ENCODE measurements at places on chromosomes 3 and 15. TPM values are rescaled to one million over a fixed set of nuclear protein-coding genes. Genes with fewer than 3 reads are reported as not detected.

DNA sequence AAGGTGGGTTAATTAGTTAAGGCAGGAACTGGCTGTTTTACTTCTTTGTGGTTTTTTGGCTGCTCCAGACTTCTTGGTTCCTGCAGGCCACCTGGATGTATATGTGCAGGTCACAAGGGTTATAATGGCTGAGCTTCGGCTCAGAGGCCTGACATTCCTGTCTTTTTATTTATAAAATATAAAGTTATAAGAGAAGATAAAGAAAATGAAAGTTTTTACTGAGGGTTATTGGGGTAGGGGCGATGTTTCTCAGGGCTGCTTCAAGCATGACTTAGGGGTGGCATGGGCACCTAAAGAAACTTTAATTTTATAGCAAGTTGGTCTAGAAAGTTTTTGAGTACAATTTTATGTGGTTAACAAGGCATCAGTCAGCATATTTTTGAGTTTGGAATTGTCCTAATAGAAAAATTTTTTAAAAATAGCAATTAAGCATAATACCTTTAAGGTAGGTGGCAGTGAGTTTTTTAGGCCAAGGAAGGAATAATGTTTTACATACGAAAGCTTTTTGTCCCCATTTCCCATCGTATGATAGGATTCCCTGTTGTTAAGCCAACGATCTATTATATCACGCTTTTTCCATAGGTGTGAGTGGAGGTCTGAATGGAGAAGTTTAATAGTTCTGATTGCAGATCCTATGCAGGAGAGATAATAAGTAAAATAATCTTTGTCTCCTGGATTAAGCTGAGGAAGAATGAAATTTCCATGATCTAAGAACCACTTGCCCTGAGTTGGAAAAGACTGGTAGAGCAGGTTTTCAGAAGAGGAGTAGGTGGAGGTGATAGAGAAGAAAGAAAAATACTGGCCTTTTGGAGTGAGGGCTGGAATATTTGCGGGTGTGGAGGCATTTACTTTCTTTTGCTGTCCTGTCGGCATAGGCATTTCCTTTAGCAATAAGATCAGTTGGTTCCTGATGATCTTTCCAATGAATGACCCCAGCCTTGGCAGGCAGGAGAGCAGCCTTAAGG is 10.1 kb downstream of the STRIT1 start:
- H3K36me3 ChIP-seq = no peaks in the 10 kb centered on the region
- H3K27ac ChIP-seq = no peak overlapping the region
- H3K4me1 ChIP-seq = peaks cover 6% of the 10 kb centered on the region

DNA sequence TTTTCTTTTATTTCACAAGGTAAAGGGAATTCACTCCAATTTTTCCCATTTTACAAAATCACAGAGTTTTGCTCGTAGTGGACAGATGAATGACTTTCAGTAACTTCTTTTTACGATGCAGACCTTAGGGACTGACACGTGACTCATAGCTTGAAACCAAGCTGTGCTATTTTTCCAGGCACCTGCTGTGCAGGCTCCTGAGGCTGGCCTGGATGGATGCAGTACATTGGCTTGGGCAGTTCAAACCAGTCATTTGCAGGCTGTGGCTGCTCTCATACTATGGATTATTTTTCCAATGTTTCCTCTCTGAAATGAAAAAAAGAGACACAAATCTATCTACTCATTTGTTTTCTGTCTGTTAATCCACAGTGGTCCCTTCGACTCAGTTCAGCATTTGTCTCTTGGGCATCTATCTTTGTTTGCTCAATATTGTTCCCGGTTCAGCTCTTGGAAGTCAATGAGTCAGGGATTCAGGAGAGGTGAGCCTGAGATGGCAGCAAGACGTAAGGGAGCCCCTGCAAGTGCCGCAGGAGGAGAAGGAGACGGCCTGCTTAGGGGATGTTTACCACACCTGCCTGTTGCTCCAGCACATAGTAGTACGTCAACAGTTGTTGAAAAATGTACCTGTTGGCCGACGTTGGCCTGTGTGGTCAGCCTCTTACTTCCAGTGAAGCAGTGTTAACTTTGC is 92.8 kb downstream of the SV2B start:
- no peaks in the 10 kb centered on the region for H3K4me1 ChIP-seq
- no peaks in the 10 kb centered on the region for H3K36me3 ChIP-seq
- no peaks in the 10 kb centered on the region for H3K27me3 ChIP-seq
- no peak for DNase-seq
- H3K27ac ChIP-seq = no peak overlapping the region

DNA sequence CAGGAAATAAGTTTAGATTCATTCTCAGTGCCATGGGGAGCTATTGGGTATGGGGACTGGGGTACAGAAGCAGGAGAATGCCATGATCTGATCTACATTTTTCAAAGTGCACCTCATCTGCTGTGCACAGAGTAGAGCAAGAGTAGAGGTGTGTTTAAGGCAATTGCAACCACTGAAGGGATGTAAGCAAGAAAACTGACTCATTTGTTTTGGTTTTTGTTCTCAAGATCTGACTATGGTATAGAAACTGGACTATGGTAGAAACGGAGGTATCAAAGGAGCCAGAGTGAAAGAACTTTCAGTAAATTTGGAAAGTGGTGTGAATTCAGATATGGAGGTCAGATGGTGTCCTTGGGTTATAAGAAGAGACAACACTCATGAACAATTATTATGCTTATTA is 86.2 kb upstream of the CMSS1 start:
- H3K36me3 ChIP-seq = no peaks in the 10 kb centered on the region
- H3K27ac ChIP-seq = no peak overlapping the region
- H3K27me3 ChIP-seq = no peaks in the 10 kb centered on the region
- DNase-seq = no peak
- no peak overlapping the region for H3K4me3 ChIP-seq

GRCh38 chr3:57080171-57080570 is 19.7 kb downstream of the SPATA12 start:
- no peaks in the 10 kb centered on the region for H3K4me1 ChIP-seq
- H3K36me3 ChIP-seq = no peaks in the 10 kb centered on the region
- DNase-seq = no peak
- H3K27me3 ChIP-seq = peaks cover 27% of the 10 kb centered on the region
- no peak overlapping the region for H3K4me3 ChIP-seq

- H3K27me3 ChIP-seq = no peaks in the 10 kb centered on the region
- H3K4me1 ChIP-seq = peaks cover 4% of the 10 kb centered on the region
- H3K27ac ChIP-seq = no peak overlapping the region
- H3K4me3 ChIP-seq = no peak overlapping the region
Measured at GRCh38 chr3:186069199-186069598, 39.7 kb downstream of the ETV5 start.

DNA sequence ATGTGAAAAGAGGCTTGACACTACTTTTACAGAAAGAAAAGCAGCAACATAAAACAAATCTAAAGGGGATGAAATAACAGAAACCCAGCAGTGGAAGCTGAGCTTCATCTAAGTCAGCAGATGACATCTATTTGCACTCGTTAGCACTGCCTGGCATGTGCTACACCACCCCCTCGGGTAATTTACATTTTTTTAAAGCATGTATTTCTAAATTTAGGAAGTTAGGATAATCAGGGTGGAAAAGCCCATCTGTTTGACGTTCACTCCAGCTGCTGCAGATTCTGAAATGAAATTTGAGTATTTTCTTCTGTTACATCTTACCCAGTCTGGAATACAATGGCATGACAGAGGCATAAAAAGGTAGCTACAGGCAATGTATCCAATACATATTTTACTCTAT is 20.7 kb downstream of the IGSF11 start:
- H3K4me3 ChIP-seq = no peak overlapping the region
- peaks cover 2% of the 10 kb centered on the region for H3K27me3 ChIP-seq
- H3K4me1 ChIP-seq = no peaks in the 10 kb centered on the region
- DNase-seq = no peak
- H3K36me3 ChIP-seq = no peaks in the 10 kb centered on the region

- no peaks in the 10 kb centered on the region for H3K36me3 ChIP-seq
- no peaks in the 10 kb centered on the region for H3K27me3 ChIP-seq
- H3K4me3 ChIP-seq = no peak overlapping the region
- DNase-seq = peak; percentile 63
Measured at GRCh38 chr3:107683447-107683846, 160.7 kb downstream of the BBX start.

GRCh38 chr15:50633653-50634052 is 52.9 kb downstream of the TRPM7 start:
- H3K4me3 ChIP-seq = no peak overlapping the region
- no peaks in the 10 kb centered on the region for H3K4me1 ChIP-seq
- DNase-seq = peak; percentile 25
- H3K36me3 ChIP-seq = peaks cover 33% of the 10 kb centered on the region

- no peaks in the 10 kb centered on the region for H3K27me3 ChIP-seq
- 0 out of 2 replicates have a peak overlapping the region, but pooled peaks have one; percentile 1 for H3K27ac ChIP-seq
- H3K4me3 ChIP-seq = no peak overlapping the region
- H3K4me1 ChIP-seq = peaks cover 5% of the 10 kb centered on the region
Measured at GRCh38 chr3:160169139-160169976, 55.9 kb upstream of the C3orf80 start.

DNA sequence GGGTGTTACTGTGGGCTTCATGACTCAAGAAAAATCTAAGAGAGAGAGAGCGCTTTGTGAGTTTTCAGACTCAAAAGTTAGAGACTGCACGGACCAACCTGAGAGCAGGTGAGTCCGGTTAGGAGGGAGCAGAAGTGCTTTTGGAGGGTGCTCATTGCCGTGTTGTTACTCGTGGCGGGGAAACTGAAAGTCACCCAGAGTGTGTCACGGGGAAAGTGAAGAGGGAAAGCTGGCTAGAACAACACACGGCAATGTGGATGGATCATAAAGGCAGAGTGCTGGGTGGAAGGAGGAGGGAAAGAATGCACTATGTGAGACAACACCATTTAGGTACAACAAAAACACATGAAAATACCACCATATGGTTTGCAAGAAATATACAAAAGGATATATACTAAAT is 112.3 kb downstream of the BDH1 start:
- no peaks in the 10 kb centered on the region for H3K36me3 ChIP-seq
- H3K27ac ChIP-seq = no peak overlapping the region
- H3K27me3 ChIP-seq = peaks cover 52% of the 10 kb centered on the region
- no peaks in the 10 kb centered on the region for H3K4me1 ChIP-seq
- DNase-seq = no peak
- H3K4me3 ChIP-seq = no peak overlapping the region

GRCh38 chr3:185961675-185962232 is 23.9 kb upstream of the TRA2B start:
- peaks cover 6% of the 10 kb centered on the region for H3K4me1 ChIP-seq
- H3K36me3 ChIP-seq = no peaks in the 10 kb centered on the region
- DNase-seq = no peak
- no peak overlapping the region for H3K4me3 ChIP-seq

DNA sequence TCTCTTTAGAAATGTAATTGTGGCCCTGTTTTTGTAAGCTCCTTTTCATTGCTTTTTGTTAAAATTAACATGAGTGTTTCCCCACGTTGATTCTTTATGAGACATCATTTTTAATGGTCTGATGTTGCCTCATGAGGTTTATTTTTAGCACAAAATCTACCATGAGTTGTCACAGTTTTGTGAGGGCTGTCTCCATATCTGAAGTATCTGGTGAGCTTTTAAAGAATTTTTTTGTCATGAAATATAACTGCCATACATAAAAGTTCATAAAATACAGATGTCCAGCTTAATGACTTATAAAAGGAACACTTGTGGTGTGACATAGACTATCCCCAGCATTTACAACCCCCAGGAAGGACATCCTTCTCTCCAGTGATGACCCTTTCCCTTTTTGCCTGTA is 34.3 kb upstream of the CEMIP start:
- peaks cover 8% of the 10 kb centered on the region for H3K36me3 ChIP-seq
- no peaks in the 10 kb centered on the region for H3K27me3 ChIP-seq
- H3K4me3 ChIP-seq = no peak overlapping the region
- peak; percentile 60 for DNase-seq

- no peaks in the 10 kb centered on the region for H3K27me3 ChIP-seq
- peak; percentile 37 for DNase-seq
- peaks cover 4% of the 10 kb centered on the region for H3K36me3 ChIP-seq
- H3K27ac ChIP-seq = no peak overlapping the region
- no peak overlapping the region for H3K4me3 ChIP-seq
Measured at GRCh38 chr3:4406746-4407568, 60.1 kb downstream of the SUMF1 start.

GRCh38 chr15:40549894-40550293 is 14.9 kb downstream of the CCDC32 start:
- H3K4me3 ChIP-seq = no peak overlapping the region
- H3K27ac ChIP-seq = no peak overlapping the region
- no peaks in the 10 kb centered on the region for H3K4me1 ChIP-seq
- no peaks in the 10 kb centered on the region for H3K27me3 ChIP-seq
- no peak for DNase-seq

- no peak overlapping the region for H3K4me3 ChIP-seq
- no peaks in the 10 kb centered on the region for H3K4me1 ChIP-seq
- H3K36me3 ChIP-seq = no peaks in the 10 kb centered on the region
- H3K27me3 ChIP-seq = peaks cover 13% of the 10 kb centered on the region
- H3K27ac ChIP-seq = no peak overlapping the region
Measured at GRCh38 chr3:189947948-189948723, 172.6 kb downstream of the P3H2 start.

DNA sequence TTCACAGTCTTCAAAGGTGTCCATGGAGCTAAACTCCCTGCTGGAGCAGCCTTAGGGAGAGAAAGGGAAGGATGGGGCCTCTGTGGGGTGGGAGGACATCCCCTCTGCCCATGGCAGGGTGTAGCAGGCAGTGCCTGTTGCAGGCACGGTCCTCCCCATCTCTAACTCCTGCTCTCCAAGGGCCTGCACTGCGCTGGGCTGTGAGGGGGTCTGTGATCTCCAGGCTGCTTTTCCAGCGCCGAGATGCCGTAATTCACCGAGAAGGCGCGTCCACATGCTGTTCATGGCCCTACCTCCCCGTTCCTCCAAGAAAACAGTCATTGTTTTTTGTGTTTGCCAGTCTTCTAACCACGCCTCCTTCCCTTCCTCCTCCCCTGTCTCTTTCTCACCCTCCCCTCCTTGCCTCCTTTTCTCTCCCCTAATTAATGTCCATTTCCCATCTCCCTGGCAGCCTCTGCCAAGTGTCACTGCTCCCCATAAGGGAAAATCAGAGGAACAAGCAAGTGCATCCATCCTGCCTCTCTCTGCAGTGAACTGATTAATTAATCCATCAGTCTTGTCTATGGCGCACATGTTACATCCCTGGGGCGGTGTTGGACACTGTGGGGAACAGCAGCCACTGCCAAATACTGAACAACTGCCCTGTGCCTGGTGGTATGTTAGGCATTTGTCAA is 17.7 kb upstream of the LAMP3 start:
- H3K4me1 ChIP-seq = peaks cover 1% of the 10 kb centered on the region
- H3K27ac ChIP-seq = no peak overlapping the region
- no peak overlapping the region for H3K4me3 ChIP-seq

DNA sequence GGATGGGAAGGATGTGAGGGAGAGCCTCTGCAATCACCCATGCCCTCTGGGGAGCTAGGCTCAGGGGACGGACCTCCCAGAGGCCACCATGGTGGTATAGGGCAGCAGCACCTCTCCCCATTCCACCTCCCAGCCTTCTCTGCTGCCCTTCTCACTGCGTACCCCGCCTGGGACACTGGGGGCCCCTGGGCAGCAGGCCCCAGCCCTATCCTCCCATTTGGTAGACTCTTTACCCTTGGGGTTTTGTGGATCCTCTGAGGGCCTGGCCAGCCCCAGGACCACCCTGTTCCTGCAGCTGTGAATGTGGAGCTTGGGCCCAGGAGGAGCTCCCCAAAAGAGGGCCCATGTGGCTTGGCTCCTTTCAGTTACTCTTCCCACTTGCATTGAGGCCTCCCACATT is 131.9 kb downstream of the DNAJB8 start:
- no peak for DNase-seq
- no peak overlapping the region for H3K27ac ChIP-seq
- H3K4me1 ChIP-seq = no peaks in the 10 kb centered on the region
- H3K4me3 ChIP-seq = no peak overlapping the region

The ZNF80 gene
- total RNA-seq = not detected

The GOLGA6A gene
- total RNA-seq = not detected

The SI gene
- not detected for total RNA-seq

The SCG3 gene
- total RNA-seq = not detected

The PCBP4 gene
- total RNA-seq = 70.8 TPM

The RTP3 gene
- total RNA-seq = not detected

The FBXL22 gene
- total RNA-seq = 0.28 TPM

The UBE2Q2 gene
- total RNA-seq = 44.2 TPM

Measured in IMR-90 (cell line).